ENCODE measurements at places on chromosomes 11 and 22.

- no peak for DNase-seq
These were observed 18.1 kb upstream of the MYH9 start for GRCh38 chr22:36405671-36406538.

DNA sequence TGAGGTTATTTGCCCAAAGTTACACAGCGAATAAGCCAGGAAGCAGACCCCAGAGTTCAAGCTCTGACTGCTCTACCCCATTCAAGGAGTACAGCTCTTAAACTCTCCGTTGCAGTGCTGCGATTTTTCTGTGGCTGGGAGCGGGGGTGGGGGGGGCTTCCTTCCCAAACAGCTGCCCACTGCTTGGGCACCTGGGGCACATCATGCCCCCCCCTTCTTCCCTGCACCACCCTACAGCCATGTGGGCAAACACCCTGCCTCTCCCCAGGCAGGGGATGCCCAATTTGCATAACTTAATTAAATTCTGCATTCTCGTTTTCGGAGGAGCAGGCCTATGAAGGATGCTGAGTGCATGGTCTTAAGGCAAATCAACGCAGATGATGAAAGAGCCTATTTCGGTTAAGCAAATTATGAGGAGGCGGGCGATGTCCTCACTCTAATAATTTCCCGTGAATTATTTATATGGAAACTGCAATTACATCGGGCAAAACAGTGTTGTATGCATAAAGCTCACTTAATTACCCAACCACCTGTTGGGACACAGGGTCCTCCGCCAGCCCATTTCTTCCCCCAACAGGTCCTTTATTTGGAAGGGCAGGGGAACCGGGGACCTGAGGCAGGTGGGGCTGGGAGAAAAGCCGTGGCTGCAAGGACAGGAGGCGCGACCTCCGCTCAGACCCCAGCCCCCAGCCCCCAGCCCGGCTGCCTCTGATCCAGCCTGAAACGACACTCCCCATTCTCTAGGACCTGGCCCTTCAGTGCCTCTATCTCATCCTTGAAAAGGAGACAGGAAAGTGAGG lies 610.5 kb downstream of the BUD13 start:
- no peak for DNase-seq

DNA sequence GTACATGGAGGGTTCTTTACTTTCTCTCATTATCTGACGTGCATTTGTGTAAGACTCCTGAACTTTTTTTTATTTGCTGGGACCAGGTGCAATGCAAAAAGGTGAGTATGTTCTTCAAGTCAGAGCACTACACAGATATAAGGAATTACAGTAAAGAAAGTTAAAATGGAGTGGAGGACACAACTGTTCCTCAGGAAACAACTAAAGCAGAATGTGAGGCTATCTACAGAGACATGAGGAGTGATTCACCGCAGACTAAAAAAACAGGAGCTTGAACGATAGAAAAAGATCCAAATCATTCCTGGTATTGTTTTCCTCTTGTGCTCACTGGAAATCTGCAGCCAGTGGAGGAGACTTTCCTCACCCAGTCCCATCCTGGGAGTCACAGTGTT lies 106.2 kb downstream of the ABTB2 start:
- DNase-seq, result no peak

DNA sequence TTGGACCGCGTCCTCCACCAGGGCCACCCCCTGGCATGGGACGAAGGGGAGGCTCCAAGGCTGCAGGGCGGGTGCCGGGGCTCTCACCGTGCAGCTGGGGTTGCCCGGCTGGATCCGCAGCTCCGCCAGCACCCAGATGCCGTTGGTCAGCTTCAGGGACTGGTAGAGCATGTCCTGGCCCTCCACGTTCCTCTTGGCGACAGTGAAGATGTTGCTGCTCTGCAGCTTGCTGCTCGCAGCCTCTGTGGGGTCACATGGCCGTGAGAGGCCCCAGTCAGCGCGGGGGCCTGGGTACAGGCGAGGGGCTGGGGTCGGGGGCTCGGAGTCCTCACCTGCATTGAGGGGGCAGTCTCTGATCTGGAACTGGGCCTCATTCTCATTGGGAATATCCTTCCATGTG lies 14.8 kb upstream of the RASL10A start:
- DNase-seq, result no peak

DNA sequence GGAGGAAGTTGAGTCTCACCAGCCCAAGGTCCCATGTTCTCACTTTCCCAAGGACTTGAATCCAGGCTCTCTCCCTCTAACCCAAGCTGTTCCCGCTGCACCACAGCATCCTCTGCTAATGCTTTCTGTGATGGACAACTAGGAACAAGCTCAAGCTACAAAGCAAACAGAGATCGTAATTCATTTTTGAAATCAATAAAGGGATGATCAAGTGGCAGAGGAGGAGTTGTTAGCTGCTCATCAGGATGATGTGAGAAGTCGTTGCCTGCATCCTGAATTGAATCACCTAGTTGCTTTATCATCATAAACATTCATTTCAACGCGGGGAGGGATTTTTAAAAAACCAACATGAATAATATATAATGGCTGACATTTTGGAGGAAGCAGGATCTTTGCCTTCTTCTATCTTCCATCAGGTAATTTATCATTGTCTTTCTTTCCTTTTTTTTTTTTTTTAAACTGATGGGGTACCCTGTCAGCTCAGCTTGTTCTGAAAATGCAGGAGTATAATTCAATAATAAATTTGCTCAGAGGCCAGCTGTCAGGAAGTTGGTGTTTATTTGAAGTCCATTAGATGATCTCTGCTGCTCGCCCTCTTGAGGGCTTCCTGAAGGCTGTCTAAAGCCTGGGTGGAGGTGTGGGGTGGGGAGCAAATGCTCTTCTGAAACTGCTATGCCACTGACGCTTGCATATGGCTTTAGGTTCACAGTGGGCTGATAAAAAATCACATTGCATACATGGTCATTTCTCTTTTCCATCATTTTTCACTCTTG lies 174.4 kb upstream of the NARS2 start:
- DNase-seq, result no peak

DNA sequence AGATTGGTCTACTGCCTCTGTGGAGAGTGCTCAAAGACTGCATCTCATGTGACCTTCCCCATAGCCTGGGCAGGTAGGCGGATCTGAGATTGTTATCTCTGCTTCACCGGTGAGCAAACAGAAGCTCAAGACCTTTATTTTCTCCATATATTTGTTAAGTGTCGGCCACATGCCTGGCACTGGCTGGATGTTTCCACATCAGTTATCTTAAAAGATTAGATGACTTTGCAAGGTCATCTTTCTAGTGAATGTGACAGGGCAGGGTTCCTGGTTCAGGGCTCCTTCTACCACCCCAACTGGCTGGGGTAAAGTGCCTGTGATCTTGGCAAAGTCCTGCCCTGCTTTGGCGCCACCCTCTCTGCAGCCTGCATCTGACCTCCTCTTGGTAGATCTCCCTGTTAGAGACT lies 125.0 kb downstream of the CCDC81 start:
- no peak for DNase-seq

DNA sequence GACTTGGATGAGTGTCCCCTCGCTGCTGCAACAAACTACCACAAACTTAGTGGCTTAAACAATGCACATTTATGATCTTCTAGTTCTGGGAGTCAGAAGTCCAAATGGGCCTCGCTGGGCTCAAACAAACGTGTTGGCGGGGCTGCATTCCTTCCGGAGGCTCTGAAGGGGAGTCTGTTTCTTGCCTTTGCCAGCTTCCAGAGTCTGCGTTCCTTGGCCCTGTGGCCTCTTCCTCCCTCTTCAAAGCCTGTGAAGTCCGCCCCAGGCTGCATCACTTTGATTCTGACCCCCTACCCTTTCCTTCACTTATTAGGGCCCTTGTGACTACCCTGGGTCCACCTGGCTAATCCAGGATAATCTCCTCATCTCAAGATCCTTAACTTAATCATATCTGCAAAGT lies 80.3 kb upstream of the NECTIN1 start:
- no peak for DNase-seq

DNA sequence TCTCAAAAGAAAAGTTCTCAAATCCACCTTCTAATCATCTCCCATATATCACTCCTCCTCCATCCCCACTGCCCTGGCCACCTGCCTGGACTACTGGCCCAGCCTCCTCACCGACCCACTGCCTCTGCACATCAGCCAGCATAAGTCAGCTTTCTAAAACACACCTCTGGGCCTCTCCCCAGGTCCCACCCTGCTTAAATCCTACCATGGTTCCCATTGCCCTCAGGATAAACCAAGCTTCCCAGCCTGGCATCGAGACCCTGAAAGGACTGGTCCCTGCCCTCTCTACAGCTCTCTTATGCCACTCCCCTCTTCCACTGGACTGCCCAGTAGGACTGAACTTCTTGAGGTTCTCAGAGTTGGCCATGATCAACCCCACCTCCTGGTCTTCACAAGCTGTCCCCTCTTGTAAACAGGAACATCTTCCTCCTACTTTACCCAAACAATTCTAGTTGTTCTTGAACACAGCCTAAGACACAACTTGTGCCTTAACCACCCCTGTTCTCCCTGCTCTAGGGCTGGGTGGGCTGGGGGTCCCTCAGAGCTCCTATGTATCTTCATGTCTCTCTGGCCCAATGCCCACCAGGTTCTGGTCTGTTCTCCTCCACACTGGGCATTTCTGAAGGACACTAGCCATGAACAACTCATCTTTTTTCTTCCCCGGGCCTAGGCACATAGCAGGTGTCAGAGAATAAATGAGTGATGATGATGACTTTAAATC lies 12.6 kb upstream of the P2RY6 start:
- DNase-seq, result no peak

DNA sequence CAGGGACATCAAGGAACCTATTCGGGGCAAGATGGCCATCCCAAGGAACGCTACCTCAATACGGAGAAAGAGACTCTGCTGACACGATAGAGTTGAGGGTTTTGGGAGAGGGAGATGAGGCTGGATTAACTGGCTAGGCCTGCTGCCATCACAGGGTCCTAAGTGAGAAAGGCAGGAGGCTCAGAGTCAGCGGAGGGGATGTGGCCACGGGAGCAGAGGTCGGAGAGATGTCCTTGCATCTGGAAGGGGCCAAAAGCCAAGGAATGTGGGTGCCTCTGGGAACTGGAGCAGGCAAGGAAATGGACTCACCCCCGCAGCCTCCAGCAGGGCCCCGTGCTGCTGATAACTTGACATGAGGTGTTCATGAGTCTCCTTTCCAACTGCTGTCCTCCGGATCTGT lies 31.0 kb upstream of the RFPL3 start:
- no peak for DNase-seq

DNA sequence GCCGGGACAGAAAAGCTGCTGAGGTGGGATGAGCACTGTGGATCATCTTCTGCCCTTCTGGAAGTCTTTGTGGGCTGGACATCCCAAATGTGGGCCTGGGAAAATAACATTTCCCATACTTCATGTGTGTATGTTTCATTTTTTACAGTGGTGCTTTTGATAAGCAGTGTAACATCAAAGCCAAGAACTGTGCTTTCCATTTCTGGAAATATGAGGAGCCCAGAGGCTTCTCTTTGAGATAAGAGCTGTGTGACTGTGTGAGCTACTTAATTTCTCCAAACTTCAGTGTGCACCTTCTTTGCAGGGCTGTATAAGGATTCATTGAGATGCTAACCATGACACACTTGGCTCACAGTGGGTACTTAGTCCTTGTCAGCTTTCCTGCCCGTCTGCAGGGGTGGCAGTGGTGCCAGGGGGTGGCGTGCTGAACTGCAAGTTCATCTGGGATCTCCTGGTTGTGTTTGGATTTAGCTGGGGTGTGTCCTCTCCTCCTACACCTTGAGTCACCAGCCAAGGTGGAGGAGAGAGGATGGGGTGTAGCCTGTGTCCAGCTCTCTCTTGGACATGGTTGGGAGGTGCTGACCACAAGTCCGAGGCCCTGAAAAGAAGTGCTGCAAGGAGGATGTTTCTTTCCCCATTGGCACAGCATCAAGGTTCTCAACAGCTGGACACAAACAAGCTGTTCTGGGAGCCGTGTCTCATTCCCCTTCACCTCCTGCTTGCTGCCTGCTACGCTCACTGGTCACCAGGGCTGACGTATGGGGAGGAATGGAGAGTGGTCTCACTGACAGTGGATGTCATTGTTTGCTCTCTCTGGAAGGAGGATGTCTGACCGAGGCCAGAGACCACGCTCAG lies 139.4 kb downstream of the TEAD1 start:
- no peak for DNase-seq

- no peak for DNase-seq
These were observed 24.3 kb downstream of the ALKBH3 start for GRCh38 chr11:43904742-43905535.

DNA sequence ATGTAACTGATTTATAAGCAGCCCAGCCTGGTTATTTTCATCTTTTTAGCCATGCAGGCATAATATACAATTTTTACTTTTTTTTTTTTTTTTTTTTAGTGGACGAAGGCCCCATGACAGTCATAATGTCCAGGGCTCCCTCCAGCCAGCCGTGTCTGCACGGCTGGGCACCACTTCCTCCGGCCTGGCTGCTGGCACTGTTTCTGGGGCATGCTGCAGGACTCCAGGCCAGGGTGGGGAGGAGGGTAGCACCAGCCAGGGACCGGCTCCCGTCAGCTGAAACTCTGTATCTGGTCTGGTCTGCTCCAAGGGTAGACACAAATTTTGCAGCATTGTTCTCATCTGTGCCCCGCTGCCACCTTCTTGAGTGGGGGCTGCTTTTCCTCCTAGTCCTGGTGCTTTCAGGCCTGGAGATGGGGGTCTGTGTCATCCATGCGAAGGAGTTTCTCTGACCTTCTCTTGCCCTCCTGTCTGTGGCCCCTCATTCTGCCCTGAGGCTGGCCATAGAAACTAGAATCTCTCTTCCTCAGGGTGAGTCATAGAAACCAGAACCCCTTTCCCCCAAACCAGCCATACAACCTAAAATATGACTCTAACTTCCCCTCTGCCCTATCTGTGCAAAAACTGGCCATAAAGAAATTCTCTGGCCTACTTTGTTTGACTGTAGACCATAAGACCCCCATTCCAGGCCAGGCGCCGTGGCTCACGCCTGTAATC lies 9.2 kb upstream of the RRP7A start:
- DNase-seq, result no peak

DNA sequence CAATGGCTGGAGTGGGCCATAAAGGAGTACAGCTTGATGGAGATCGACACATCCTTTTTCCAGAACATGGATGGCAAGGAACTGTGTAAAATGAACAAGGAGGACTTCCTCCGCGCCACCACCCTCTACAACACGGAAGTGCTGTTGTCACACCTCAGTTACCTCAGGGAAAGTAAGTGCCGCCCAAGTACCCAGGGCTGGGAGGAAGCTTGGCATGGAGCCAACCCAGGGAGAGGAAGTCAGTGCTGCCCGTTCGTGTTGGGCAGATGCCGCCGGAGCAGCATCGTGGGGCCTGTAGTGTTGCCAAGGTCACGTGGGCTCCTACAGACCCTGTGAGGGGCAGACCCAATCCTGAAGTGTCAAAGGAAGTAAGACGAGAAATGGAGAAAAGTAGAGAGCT lies 78.9 kb downstream of the FLI1 start:
- DNase-seq, result no peak

- DNase-seq, result no peak
These were observed 18.8 kb downstream of the QSER1 start for GRCh38 chr11:32911413-32911812.

GRCh38 chr11:27509908-27510307 lies 3.3 kb upstream of the LIN7C start:
- DNase-seq, result no peak

- no peak for DNase-seq
These were observed 20.3 kb upstream of the DGKZ start for GRCh38 chr11:46326813-46327416.
